ENCODE measurements at places on chromosomes 3 and 15.

- no peak for DNase-seq
Measured at GRCh38 chr3:65856907-65857306, 181.8 kb downstream of the MAGI1 start.

DNA sequence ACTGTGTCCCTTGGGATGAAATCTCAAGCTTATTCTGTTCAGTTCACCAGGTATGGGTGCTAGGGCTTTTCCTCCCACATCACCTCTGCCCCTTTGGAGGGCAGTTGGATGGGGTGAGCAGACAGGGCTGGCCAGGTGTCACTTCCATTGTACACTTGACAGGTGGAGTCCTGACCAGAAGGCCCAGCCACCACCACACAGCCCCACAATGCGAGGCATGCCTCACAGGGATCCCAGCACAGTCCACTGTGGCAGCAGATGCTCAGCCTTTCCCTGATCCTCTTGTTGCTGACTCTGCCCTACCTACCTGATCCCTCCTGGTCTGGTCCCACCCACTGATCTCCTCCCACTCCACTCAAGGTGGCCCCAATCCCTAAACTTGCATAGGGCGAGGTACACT is 88.2 kb downstream of the ANP32A start:
- no peak for DNase-seq

DNA sequence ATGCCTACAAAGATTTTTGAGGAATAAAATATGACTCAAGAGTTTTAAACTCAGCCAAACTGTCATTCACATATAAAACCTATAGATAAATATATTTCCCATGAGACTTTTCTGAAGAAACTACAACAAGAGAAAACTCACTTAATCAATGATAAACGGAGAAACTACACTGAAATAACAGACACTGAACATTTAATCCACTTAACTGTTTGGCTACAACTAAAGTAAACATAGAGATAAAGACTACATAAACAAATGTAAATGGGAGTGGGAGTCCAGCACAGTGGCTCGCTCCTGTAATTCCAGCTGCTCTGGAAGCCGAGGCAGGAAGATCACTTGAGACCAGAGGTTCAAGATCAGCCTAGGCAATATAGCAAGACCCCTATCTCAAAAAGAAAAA is 79.2 kb downstream of the MEX3B start:
- no peak for DNase-seq

DNA sequence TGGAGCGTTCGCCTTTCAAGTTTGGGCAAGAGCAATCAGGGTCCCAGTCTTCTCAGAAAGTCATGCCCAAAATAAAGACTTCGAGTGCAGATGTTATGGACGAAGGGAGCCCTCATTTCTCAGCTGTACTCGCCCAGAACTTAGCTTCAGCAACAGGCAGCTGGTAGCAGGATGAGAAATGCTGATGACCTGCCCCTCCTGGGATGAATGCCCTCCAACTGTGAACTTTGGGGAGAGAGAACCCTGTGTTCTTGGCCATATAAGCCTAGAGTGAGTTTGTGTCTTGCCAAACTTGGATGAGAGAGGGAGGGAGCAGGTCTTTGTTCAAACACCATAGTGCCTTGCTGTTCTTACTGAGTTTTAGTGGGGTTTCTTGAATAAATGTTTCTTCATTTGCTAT is 400.3 kb downstream of the LRTM1 start:
- DNase-seq = no peak

DNA sequence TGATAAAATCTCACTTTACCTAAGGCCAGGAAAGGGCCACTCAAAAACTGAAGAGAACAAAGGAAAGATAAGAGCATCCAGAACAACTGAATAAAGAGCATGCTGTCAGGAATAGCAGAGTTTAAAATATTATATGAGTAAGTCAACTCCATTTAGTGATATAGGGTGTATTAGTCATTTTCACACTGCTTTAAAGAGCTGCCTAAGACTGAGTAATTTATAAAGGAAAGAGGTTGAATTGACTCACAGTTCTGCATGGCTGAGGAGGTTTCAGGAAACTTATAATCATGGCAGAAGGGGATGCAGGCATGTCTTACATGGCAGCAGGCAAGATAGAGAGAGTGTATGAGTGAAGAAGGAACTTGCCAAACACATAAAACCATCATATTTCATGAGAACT is 778.0 kb upstream of the NECTIN3 start:
- no peak for DNase-seq

All from A549 (cell line).